ENCODE measurements at places on chromosomes 12 and 14.

GRCh38 chr14:67577181-67577808, 22.8 kb downstream of the PIGH start:
- no peak for DNase-seq

DNA sequence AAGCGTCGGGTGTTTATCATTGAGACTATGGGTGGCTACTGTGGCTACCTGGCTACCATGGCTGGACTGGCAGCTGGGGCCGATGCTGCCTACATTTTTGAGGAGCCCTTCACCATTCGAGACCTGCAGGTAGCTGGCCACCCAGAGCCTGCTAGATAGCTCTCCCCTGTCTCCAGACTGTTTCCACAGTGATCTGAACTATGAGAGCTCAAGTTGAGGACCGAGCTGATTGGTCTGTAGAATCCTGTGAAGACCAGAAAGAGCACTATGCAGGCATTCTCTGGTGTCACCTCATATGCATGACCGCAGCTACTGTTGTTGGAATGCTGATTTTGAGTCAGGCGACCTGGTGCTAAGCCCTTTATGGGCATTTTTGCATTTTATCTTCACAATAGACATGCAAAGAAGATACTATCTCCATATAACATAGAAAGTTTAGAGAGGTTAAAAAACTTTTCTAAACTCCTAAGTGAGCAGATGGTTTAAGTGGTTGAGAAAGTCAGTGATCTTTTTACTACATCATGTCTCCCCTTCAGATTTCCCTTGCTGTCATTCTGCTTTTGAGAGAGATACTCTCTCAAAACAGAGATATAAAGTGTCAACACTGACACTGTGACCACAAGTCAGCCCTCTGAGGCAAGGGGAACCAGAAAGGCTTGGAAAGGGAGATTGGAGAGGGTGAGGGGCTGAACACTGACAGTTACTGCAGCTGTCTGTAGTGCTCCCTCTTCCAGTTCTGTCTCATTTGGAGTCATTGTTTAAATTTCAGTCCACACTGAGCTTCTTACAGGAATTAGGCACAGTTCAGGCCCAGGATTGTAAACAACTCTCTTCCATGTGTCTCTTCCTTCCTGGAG, 14.3 kb downstream of the ASB8 start:
- no peak for DNase-seq

- no peak for DNase-seq
Observed at GRCh38 chr12:13194401-13195110, 2.0 kb upstream of the EMP1 start.

DNA sequence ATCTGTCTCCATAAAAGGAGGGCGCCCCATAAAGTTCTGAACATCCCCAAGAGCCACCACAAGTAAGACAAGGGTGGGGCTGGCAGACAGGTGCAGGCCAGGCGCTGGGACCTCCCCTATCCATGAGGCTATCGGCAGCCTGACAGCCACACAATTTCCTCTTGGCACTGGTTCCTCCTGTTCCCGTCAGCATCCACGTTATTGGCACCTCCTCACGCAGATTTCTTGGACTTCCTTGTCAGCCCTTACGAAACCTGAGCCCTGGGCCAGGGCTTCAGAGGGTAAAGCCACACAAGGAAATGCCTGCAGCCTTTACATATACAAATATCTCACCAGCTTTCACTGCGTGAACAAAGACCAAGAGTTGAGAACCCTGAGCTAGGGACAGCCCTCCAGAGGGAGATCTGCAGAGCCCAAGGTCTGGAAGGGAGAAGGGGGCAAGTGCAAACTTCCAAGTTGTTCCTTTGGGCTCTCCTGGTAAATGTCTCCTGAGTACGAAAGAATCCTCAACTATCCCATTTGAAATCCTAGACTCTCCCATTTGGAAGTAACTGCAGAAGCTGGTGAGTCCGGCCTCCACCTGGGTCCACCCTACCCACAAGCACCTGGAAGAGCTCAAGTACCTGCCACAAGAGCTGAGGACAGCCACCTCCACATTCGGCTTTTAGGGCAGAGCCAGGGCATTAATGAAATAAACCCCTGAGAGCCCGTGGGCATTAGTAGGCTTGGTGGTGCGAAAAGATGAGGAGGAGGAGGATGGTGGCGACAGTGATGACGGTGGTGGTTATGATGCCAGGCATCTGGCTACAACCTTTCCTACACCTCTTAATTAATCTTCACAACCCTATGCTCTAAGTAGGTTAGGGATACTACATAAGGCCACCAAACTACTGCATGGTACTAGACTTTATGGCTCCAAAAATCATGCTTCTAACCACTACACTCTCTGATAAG, 5.5 kb upstream of the TC2N start:
- peak; percentile 83 for DNase-seq

DNA sequence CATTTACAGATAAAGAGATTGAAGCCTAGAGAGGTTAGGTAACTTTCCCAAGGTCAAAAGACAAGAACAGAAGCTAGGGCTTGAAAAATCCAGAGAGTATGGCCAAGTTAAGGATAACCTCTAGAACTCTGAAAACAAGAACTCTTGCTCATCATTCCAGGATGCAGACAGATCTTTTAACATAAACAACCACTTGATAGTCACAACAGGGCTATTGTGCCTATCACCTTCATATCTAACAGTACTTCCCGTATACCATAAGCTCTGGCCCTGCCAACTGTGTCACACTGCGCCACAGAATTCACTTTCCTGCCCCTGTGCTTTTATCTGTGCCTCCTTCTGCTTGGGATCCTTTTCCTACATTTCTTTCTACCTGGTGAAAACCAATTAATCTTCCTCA, 18.2 kb downstream of the ERP29 start:
- DNase-seq, result no peak

DNA sequence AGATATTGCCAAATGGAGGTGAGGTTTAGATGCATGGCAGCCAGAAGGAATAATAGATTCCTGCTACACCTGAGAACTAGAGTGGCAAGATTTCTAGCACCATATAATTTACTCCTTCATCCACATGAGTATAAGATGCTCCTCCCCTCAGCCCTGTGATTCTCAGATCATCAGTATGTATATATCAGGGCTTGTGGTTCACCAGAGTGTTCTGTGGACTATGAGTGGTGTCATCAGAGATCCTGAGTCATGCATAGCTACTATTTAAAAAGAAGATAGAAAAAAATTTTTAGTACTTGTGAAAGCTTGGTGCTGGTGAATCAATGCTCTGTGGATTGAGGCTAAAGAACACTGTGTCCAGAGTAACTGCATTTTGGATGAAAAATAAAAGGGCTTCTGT, 285.9 kb downstream of the BMP4 start:
- DNase-seq, result no peak

DNA sequence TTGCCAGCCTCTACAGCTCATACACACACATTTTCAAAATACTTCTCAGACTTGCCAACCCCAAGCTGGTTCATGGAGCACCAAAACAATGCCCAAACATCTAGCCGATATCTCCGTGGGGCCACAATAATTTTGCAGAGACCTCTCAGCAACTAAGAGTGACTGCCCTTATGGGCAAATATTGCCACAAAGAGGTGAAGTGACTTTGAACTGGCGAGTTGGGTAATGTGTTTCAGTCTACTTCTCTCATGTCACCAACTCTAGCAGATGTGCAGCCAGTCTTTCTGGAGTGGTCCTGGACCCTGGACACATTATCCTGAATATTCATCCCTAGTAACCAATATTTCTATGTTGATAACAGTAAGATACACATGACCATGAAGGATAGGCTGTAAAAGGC, 290.3 kb downstream of the EMP1 start:
- DNase-seq, result no peak

GRCh38 chr12:18135086-18135485, 45.1 kb upstream of the RERGL start:
- no peak for DNase-seq

- no peak for DNase-seq
Observed at GRCh38 chr12:6052940-6053329, 71.5 kb downstream of the VWF start.

DNA sequence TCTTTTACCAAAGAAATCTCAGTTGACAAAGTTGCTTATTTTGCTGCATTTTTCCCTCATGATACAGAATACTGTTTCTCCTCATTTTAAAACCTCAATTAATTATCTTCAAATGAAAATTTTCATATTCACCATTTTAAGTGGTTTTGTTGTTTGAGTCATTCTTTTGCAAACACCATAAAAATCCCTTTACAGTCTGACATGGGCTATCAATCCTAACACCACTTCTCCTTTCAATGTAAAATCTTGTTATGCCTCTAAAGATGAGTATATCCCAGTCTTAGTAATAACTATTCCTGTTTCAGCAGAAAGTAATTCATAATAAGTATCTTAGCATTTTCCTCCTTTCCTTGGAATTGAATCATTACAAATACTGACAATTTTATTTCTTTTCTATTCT, 192.2 kb downstream of the SYT1 start:
- DNase-seq, result no peak

- peak; percentile 28 for DNase-seq
Observed at GRCh38 chr14:63922696-63923421, 70.1 kb downstream of the SYNE2 start.
